ENCODE measurements at places on chromosomes 13 and 19. TPM values are rescaled to one million over a fixed set of nuclear protein-coding genes. Genes with fewer than 3 reads are reported as not detected.

TEX29 gene
- not detected for total RNA-seq

TTYH1 gene
- total RNA-seq = not detected

KXD1 gene
- total RNA-seq = 169 TPM

IL11 gene
- total RNA-seq = 3.3 TPM

ZNF728 gene
- not detected for total RNA-seq

ZNF471 gene
- 1.9 TPM for total RNA-seq

ZNF175 gene
- 1.6 TPM for total RNA-seq

ALDH16A1 gene
- 43.7 TPM for total RNA-seq

ZNF497 gene
- under 0.01 TPM for total RNA-seq

KLF1 gene
- total RNA-seq = not detected

BICRA gene
- total RNA-seq = 6.1 TPM

Data from mesangial cell (primary cell).